ENCODE measurements at places on chromosomes 7 and 10.

DNA sequence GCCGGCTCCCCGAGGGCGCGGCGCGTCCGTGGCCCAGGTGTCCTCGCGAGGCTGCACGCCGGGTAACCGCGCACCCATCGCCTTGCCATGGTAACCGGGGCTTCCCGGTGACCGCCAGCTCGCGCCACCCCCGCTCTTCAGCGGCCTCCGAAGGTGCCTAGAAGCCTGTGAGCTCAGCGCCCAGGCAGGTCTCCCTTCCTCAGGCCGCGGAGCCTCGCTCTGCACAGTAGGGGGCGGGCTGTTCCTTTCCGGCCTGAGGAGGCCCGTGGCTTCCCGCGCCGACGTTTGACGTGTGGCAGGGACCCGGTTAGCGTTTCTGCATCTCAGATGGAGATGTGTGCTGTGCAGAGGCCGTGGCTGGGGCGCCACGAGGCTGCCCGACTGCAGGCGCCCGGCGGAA is 117.1 kb downstream of the DYNC2I1 start:
- DNase-seq: no peak

DNA sequence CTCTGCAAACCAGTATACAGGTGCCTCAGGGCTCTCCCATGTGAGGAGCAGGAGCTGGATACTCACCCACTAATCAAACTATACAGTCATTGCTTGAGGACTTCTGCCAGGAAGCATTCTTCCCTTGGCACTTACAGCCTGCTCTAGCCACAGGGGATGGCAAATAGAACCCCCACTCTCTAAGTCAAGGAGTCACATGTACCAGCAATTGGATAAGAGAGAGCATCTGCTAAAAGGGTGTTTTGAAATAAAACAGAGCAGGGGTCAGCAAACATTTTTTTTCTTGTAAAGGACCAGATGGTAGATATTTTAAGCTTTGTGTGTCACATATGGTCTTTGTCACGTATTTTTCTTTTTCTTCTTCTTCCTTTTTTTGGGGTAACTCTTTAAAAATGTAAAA is 865.2 kb upstream of the GHITM start:
- DNase-seq: no peak

- DNase-seq: no peak
Measured at GRCh38 chr10:90787393-90788198, 70.2 kb downstream of the HTR7 start.

DNA sequence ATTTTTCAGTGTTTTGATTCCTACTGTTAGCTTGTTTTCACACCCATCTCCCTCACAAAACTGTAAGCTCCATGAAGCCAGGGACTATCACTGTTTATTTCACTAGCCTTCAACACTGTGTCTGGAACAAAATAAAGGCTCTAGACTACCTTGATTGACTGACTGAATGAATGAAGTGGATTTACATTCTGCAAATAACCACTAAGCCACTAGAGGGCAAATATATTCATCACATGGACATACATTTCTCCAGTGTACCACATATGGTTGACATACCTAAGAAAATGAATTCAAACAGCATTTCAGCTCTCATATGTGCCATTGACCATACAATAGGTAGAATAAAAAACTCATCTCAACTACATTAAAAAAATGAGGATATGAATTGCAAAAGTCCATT is 185.9 kb downstream of the RAB11FIP2 start:
- DNase-seq: no peak

GRCh38 chr7:74586258-74587175 is 71.0 kb upstream of the GTF2I start:
- DNase-seq: no peak

GRCh38 chr10:30985512-30985911 is 46.2 kb downstream of the ZNF438 start:
- DNase-seq: no peak

- no peak for DNase-seq
Measured at GRCh38 chr7:14228341-14228740, 238.9 kb upstream of the ETV1 start.

- no peak for DNase-seq
Measured at GRCh38 chr7:128801667-128802418, 10.1 kb downstream of the CCDC136 start.

DNA sequence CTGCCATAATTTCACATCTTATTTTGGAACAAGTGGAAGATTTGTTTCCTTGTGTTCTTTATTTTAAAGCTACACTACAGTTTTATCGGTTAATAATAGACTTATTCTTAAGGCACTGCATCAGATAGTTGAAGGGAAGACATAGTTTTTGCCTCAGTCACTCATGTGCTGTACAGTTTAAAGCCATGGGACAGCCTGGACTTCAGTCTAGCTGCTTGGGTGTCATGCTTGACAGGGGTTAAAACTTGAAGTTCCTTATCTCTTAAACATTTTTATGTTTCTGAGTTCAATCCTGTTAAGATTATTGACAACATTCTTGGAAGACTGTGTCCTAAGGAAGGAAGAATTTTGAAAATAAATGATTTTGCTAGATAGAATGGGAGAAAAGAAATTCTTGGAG is 49.7 kb downstream of the PPP1R9A start:
- no peak for DNase-seq

Data from stimulated activated CD4-positive, alpha-beta T cell treated with anti-CD3 and anti-CD28 coated beads, Interleukin-15, amount 100 ng/mL, for 1 hour (primary cell).